Stimulated activated naive CD8-positive, alpha-beta T cell treated with anti-CD3 and anti-CD28 coated beads, Interleukin-15, amount 100 ng/mL, for 72 hours (primary cell): ENCODE measurements at places on chromosomes 12 and 14.

GRCh38 chr12:132021965-132022364 is 72.2 kb downstream of the EP400 start:
- no peak for DNase-seq

DNA sequence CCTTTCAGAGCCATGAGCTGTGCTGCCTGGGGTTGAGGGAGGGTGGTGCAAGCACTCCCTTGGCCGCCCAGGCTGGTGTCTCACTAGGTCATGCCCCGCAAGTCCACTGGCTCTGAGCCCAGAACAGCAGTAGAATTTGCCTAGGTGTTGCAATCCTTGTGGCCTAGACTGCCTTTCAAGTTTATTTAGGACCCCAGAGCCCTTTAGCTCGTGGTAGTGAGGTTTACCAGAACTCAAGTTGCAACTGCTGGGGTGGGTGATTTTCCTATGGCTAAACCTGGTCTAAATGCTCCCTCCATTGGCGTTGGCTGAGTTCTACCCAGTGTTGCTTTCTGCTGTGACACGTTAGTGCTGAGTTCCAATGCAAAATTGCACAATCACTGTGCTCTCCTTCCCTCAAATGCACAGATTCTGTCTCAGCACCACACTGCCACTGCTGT is 287.2 kb downstream of the BCAT1 start:
- no peak for DNase-seq

- no peak for DNase-seq
These were observed 58.4 kb downstream of the SOX5 start for GRCh38 chr12:23891115-23891514.

DNA sequence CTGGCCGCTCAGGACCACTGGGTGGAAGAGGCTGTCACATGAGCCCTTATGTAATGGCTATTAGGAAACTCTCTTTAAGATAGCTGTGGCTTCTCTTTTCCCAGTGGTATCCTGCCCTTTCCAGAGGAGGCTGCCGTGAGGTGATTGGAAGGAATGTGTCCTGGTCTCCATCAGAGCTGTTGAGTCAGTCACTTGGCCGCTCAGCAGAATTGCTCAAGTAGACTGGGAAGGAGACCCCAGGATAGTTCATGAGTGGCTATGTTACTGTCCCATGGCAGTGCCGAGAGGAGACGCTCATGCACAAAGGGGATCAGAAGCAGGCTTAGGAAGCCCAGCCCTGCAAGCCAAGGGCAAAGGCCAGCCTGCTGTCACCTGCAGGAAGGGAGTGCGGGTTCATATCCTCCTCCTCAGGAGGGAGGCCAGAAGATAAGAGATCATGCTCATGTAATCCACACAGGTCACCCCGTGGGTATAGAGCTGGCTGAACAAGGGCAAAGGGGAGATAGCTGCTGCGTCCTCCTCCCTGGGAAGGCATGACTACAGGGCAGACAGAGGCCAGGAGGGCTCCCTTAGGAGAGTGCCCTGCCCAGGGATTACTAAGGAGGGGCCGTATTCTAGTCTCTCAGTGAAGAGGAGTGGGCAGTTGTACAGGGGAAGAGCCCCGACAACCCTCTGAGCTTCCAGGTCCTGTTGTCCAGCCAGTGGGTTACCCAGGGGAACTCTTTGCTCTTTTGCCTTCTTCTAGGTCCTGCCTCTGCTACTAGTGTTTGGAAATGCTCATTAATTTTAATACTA is 137.0 kb upstream of the MAX start:
- DNase-seq = no peak

GRCh38 chr14:93317210-93317874 is 15.5 kb downstream of the BTBD7 start:
- DNase-seq = no peak
